Epithelial cell of proximal tubule (primary cell): ENCODE measurements at places on chromosomes 16 and 17. TPM values are rescaled to one million over a fixed set of nuclear protein-coding genes. Genes with fewer than 3 reads are reported as not detected.

DNA sequence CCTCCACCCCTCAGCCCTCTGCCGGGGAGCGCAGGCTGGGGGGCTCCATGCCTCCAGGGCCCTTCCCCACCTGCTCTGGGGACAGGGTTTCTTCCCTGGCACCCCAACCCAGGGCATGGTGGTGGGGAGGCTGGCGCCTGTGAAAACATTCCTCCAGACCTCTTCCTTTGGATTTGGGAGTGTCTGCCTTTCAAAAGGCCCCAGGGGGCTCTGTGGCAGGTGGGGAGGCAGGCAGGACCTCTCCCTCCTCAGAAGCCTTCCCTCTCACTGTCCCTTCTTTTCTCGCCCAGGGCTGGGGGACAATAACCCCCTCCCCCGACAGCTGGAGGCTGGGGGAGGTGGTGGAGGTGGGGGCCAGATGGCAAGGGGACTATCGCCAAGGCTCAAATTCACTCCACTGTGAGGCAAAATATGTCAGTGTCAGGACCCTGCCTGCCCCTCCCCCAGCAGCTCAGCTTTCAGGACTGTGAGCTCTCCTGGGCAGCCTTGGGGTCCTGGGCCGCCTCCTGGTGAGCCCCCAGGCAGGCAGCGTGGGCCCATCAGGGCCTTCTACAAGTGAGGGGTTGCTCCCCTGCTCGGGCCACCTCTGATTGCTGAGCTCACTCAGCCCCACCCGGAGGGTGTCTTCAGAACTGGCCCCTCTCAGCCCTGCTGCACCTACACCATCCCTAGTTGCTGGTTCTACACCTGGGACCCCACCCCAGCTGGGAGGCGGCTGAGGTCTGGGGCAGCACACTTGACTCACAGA, 1.8 kb downstream of the CDH15 start:
- no peak for DNase-seq

GRCh38 chr16:14485121-14485551, 144.9 kb downstream of the PARN start:
- DNase-seq = no peak

GRCh38 chr16:10889855-10890254, 12.9 kb downstream of the CIITA start:
- DNase-seq = no peak

DNA sequence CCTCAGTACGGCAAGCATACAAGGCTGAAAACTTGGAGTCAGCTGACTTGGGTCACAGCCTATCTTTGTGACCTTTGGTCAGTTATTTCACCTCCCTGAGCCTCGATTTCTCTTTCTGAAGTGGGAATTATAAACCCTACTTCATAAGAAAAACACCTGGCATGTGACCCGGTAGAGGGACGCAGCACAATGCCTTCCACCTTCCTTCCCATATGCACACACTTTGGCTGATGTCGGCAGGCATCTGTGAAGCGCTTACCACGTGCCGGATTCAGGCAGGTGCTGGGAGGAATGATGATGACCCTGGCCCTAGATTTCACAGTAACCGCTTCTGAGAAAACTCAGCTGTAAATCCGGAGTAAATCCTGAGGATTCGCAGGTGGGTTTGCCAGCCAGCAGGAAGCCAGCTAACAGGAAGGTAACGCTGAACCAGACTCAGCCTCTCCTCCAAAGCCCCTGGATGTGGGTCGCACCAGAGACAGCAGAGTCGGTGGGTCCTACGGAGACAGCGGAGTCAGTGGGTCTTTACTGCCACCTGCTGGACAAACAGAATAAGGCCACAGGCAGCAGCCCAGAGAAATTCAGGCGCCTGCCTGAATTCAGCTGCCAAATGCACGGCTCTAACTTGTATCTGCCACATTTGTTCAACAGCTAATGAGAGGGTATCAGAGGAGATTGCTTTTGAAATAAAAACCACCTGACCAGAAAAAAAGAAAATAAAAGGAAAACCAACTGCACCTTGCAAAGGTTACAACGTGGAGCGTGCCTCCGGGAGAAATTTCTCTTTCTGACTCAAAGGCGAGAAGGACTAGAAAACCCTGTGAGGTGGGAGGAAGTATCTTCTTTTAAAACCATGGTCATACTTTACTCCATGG, 16.6 kb downstream of the COPRS start:
- no peak for DNase-seq

DNA sequence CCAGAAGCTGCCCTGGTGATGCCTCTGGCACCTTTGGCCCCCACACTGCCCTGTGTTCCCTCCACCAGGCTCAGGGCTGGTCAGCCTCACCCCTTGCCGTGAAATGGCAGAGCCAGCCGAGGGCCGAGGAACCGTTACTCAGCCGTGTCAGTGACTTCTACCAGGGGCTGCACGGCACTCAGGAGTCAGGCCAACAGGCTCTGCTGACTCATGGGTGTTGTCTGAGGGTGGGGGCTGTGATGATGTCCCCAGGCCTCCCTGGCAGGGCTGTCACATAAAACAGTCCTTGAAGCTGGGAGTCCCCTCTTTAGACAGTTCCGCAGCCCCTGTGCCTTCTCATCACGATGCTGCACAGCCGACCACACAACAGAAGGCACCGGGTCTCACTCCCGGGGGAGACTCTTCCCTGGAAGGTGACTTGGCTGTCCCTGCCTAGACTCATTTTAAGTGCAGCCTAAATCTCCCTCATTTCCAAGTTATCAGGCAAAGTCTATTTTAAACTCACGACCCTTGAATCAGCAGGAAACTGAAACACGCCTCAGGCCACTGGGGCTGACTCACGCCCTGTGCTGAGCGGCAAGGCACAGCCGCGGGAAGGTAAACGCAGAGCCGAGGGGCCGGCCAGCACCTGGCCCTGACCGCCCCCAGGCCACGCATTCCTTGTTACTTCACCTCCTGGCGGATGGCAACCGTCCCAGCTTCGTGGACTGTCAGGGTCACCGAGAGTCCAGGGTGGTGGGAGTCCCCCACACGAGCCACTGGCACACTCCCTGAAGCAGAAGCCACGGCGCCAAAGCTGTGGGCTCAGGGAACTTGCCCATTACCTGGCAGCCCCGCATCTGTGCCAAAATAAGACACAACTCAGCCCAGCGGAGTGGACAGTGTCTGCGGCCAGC, 102.6 kb downstream of the ZNF778 start:
- DNase-seq = no peak

Gene MT1H
- total RNA-seq = 15.4 and 781 TPM in 2 replicates

Gene HP
- not detected in 2 replicates for total RNA-seq
